Nucleus accumbens (tissue), 56 donors: ENCODE measurements at places on chromosomes 2 and 18.

GRCh38 chr2:64942693-64943092 is 46.5 kb upstream of the SLC1A4 start:
- DNase-seq = peak; percentile 30

GRCh38 chr2:237700512-237701032 is 73.2 kb downstream of the LRRFIP1 start:
- DNase-seq = no peak

DNA sequence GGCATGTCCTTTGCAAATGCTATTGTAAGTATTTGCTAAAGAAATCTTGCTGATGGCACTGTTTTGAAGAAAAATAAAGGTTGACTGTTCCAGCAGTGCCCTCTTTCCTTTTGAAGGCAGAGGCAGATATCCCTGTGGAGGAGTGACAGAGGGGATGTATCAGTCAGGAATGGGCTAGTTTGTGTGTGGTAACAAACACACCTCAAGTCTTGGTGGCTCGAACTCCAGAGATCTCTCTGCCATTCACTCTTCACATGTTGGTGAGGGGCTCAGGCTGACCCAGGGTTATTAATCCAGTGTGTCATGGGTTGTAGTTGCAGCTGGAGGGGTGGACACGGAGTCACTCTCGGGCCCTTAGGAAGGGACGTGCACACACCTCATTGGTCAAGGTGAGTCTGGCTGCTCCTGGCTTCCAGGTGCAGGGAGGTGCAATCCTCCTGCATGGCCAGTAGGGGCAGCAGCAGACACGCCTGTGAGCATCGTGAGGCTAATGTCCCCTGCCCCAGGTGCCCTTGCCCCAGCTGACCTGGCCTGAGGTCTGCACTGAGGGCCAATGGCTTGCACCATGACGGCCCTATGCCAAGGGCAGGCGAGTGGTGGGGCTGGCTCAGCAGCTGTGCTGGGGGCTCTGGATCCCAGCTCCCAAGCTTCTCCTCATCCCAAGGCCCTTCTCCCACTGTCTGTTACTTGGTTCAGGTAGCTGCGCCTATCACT is 146.5 kb downstream of the ASB1 start:
- no peak for DNase-seq

DNA sequence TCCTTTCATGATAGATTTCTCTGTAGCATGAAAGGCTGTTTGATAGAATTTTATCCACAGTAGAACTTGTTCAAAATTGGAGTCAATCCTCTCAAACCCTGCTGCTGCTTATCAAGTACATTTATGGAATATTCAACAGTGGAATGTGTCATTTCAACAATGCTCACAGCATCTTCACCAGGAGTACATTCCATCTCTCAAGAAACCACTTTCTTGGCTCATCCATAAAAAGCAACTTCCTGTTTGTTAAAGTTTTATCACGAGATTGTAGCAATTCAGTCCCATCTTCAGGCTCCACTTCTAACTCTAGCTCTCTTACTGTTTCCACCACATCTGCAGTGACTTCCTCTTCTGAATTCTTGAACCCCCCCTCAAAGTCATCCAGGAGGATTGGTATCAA is 29.4 kb downstream of the PDCL3 start:
- DNase-seq = no peak

DNA sequence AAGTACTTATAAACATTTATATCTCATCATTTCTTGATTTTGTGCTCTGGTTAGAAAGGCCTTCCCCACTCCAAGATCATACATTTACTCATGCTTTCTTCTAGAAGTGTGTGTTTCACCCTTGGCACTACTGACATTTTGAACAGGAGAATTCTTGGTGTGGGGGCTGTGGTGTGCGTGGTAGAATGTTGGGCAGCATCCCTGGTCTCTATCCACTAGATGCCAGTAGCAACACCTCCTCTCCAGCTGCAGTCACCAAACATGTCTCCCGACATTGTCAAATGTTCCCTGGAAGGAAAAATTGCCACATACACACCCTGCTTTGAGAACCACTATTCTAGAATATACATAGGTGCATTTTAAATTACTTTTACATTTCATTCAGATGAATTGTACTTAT is 8.7 kb upstream of the TGIF1 start:
- DNase-seq = no peak

DNA sequence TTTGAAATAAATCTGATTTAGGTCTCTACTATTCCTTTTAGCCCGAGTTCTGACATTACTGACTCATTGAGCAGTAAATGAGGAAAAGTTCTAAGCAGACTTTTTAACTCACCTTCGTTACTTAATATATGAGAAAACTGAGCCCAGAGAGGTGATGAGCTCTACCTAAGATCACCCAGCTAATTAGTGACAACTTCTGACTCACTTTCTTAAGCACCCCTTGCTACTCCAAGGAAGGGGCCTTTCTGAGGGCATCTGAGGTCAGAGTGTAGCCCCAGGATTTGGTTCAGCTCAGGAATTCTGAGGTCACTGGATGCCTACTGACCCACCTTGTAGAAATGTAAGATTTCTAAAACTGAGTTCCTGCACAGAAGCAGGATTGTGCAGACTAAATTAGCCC is 102.2 kb upstream of the FZD5 start:
- DNase-seq = no peak

GRCh38 chr2:109609352-109610024 is 4.3 kb downstream of the SEPTIN10 start:
- DNase-seq = no peak

DNA sequence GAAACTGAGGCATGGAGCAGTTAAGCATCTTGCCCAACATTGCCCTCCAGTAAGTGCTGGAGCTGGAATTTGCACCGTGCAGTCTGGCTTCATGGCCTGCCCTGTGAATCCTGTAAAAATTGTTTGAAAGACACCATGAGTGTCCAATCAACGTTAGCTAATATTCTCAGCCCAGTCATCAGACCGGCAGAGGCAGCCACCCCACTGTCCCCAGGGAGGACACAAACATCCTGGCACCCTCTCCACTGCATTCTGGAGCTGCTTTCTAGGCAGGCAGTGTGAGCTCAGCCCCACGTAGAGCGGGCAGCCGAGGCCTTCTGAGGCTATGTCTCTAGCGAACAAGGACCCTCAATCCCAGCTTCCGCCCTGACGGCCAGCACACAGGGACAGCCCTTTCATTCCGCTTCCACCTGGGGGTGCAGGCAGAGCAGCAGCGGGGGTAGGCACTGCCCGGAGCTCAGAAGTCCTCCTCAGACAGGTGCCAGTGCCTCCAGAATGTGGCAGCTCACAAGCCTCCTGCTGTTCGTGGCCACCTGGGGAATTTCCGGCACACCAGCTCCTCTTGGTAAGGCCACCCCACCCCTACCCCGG is 1.3 kb downstream of the PROC start:
- DNase-seq = no peak

DNA sequence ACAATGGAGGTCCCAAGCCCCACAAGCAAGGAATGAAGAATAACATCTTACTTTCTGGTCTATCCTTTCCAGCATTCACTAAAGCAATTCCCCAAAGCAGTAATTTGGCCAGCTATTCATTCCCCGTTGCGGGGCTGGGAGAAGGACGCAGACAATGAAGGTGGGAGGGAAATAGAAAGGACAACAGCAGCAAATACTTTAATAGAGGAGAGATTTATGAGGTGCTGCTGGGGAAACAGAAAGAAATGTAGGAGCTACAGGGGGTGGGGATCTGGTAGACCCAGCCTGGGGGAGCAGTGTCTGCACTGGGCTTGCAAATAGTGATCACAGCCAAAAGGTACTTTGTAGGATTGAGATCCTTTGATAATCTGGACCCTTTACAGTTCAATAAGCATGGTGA is 13.9 kb upstream of the ATL2 start:
- DNase-seq = no peak
